Activated T-helper 1 cell treated with Interleukin-2 at 50 U/mL for 16 hours (primary cell): ENCODE measurements at places on chromosomes 5 and 9.

GRCh38 chr5:19492861-19493260 lies 495.1 kb downstream of the CDH18 start:
- no peak for DNase-seq

DNA sequence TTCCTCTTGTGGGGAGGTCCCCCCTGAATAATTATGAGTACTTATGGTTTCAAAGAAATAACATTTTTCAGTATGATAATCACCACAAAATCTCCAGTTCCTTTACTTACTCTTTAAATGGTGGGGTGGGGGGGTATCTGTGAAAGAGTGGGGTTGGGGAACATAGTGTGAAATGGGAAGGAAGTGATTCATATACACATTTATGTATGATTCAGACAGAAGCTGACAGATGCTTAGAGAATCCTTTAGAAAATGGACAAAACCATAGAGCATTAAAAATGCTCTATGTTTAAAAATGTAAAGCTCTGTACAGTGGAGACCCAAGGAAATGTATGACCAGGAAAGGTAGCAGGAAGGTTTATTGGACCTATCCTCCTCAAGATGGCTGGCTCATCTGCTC lies 267.5 kb upstream of the GRIA1 start:
- DNase-seq, result no peak

GRCh38 chr5:174381241-174381640 lies 335.7 kb downstream of the NSG2 start:
- DNase-seq, result no peak

DNA sequence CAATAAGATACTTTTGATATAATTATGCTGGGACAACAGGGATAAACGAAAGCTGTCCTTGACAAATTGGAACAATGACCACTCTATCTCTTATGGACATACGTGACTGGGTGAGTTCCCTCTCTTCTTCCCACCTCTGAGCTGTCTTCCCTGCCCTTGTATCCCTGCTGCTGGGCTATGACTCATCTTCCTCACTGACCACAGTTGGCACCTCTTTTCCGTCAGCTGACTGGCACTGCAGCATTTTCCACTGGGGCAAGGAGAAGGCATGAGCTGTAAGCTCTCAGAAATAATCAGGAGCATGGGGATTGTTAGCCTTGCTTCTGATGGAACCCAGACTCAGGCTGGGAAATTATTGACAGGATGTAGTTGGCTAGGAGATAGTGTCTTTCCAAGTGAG lies 48.7 kb downstream of the PCSK1 start:
- no peak for DNase-seq

DNA sequence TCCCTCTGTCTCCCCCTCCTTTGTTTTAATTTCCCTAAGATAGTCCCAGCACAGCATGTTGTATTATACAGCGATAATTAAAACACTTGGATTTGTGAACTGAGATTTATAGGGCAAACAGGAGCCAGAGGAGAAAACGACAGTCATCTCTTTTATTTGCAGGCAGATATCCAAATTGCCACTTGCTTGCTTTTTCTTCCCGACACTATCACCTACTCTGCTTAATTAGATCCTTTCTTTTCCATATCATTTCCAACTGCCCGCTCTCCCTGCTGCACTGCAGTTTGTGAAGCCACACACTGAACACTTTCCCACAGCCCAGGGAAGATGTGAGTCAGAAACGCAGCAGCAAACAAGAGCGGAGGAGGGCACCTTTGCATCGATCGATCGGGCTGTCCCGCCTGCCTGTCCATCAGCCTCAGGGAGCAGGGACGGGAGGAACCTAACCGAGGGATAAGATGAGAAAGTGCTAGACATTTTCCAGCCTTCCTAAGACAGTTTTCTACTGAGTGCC lies 35.8 kb upstream of the SPRY4 start:
- no peak for DNase-seq

GRCh38 chr9:127961613-127962155 lies 19.1 kb downstream of the EEIG1 start:
- DNase-seq, result no peak

- no peak for DNase-seq
These were observed 116.9 kb upstream of the MRPS30 start for GRCh38 chr5:44691802-44692201.

DNA sequence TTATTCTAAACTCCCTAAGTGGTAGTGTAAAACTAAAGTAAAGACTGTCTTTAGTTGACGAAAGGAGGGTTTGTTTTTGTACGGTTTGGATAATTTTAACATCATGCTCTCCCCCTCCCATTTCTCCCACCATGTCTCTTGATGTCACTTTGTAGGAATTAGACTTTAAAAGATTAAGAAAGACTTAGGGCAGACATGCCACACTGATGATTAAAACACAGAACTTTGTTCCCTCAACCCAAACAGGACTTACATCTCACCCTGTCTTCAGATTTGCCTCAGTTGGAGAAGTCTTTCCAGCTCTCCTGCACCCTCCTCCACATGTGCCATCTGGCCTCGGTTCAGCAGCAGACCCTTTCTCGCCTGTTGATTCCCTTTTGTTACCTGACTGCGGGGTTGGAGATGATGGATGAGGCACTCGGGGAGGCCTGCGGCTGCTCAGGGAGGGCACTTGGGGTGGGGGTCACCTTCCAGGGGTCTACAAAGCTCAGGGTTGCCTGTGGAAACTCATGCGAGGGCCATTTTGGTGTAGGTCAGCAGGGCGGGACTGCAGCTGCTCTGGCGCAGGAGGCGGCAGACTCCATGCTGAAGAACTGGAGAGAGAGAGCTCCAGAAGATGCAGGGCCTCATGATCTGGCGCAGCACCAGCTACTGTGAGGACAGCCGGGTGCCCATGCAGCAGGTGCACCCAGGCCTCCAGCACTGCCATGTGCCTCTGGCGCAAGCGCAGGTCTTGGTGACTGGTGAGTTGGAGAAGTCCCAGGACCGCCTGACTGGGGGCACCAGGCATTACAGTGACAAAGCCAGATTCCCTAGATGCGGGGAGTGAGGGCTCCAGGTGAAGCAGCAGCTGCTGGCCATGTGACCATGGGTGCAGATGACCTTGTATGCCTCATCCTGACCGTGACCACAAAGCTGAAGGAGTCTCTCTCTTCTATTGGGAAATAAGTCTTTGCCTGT lies 24.5 kb upstream of the EXOC3 start:
- DNase-seq, result no peak

GRCh38 chr5:109884676-109885075 lies 194.9 kb downstream of the MAN2A1 start:
- no peak for DNase-seq

GRCh38 chr5:81017320-81017719 lies 57.2 kb downstream of the RASGRF2 start:
- DNase-seq, result no peak

- DNase-seq, result no peak
These were observed 258.7 kb downstream of the SPATA31D1 start for GRCh38 chr9:82247318-82247717.

DNA sequence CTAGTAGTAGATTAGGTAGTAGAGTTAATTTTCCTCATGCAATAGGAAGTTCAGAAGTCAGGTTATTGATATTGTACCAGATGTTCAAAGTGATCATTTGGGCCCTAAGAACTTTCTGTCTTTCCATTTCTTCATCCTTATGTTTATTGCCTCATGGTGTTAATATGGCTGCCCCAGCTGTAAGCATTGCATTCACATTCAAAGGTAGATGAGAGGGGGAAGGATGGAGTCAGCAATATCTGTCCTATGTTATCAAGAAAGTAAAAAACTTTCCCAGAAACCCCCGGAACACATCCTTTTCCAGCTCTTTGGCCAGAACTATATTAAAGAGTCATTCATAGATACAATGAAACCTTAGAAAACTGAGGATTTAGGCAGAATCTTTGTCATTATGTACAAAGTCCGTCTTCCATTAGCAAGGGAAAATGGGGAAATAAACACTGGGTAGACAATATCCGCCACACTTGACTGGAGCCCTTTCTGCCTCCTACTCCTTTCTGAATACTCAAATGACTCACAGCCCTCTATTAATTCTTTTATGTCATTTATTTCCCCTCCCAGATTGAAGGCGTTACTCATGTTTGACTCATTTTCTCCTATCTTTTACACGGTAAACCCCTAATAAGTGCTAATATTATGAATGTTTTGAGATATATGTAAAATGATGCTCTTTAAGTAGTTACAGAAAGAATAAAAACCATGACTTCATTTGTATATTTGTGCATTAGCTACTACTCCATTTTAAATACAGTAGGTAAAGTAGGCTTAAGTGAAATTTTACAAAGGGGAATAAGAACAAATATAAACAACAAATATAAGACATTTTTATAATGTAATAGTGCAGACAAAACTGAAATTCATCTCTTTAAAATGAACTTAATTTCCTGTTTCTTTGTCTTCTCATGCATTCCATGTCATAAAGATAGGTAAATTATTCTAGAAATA lies 127.6 kb downstream of the SLF1 start:
- DNase-seq, result no peak

DNA sequence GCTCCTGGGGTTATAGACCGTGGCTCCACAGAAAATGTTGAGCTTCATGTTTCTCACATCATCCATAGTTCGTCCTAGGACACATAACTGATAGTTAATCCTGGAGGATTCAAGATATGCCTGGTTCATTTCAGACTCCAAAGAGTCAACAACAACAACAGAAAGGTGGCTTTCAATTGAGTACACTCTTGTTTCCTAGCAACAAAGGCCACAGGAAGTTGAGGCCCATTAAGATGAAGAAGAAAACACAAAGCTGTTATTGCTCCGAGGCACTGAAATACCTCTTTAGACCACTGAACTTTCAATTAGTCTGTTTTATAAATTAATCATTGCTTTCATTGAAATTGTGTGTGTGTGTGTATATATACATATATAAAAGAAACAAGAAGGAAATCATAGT lies 154.5 kb downstream of the YIPF5 start:
- DNase-seq, result no peak

- no peak for DNase-seq
These were observed 240.6 kb upstream of the MAP3K1 start for GRCh38 chr5:56574778-56575177.

- DNase-seq, result no peak
These were observed 435.7 kb downstream of the NFIB start for GRCh38 chr9:13878241-13878711.

- DNase-seq, result no peak
These were observed 153.9 kb downstream of the PRELID2 start for GRCh38 chr5:145681216-145681615.

DNA sequence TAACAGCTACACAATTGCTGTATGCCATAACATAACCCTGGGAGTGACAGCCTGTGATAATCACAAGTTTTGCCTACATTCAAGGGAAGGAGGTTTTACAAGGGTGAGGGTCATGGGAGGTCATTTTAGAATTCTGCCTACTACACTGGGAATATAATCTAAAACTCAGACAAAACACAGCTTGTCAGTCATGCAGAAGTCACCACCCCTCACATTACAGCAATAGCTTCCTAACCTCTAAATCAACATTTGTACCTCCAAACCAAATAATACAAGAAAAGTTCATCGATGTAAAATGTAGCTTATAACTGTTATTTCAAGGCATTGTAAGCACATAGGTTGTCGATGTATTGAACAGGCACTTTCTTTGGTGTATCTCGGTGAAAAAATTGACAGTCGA lies 139.0 kb downstream of the FAM114A2 start:
- no peak for DNase-seq

GRCh38 chr9:5586391-5586802 lies 42.5 kb upstream of the RIC1 start:
- DNase-seq, result no peak

- DNase-seq, result no peak
These were observed 2076.0 kb upstream of the CDH9 start for GRCh38 chr5:29114331-29114768.

GRCh38 chr9:80041821-80042220 lies 470.1 kb downstream of the TLE4 start:
- DNase-seq, result no peak

DNA sequence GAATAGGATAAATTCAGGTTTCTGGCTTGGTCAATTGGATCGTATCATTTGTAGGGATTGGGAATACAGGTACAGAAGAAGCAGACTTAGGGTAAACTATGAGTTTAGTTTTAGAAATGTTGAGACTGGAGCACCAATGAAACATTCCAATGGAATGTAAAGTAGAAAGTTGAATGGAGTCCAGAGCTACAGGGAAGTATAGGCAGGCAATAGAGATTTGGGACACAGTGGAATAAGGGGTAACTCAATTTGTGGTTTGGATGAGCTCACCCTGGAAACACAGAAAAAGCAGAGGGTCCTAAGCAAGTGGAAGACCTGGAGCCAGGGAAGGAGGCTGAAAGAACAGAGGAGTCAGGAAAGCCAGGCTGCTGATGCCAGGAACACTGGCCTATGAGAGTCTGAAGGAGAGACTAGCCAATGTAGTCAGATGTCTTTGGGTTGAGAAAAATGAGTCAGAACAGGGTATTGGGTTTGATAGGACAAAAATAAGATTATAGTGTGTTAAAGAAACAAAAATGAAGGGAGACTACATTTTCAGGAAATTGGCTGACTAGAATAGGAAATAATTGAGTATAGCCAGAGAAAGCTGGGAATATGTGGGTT lies 72.8 kb downstream of the STARD4 start:
- no peak for DNase-seq
